ENCODE measurements at places on chromosomes 7 and 10.

- DNase-seq, result no peak
Observed at GRCh38 chr10:90818736-90819135, 39.1 kb downstream of the HTR7 start.

GRCh38 chr7:112453505-112454171 is 3.4 kb downstream of the IFRD1 start:
- no peak for DNase-seq

- DNase-seq, result no peak
Observed at GRCh38 chr7:2420216-2420933, 17.0 kb downstream of the CHST12 start.

DNA sequence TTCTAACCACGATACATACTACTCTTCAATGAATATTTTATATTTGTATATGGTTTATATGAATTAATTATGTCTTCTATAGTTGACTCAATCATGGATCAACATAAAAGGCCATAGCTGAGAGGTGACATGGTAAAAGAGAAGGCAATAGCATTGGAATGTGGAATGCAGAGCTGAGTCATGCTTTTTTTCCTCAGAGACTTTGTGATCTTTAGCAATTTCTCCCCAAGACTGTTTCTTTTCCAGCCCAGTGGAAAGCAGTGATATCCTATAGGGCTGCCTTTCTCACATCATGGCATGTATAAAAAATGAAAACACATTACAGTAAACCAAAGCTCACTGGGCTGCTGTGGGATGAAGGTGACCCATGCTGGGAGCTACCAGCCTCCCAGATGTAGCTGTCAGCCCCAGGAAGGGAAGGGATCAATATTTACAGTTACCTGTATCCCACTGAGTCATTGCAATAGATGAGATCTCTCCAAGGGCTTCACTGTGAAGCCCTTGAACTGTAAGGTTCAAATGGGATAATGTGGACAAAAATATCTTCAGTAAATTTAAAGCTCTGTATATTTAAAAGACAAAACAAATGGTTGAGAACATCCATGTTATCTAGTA is 30.2 kb downstream of the SLC39A12 start:
- no peak for DNase-seq

- DNase-seq, result no peak
Observed at GRCh38 chr10:90589825-90590224, 268.0 kb downstream of the HTR7 start.

Data from T-helper 17 cell (primary cell).